ENCODE measurements at places on chromosomes 7 and 10. TPM values are rescaled to one million over a fixed set of nuclear protein-coding genes. Genes with fewer than 3 reads are reported as not detected.
A peak's percentile ranks its signal among the peaks of the same experiment; 100 is the strongest.

CACNA2D1 gene
- 85.9 TPM for total RNA-seq

PDIA4 gene
- total RNA-seq, result 50.7 TPM

NPTX2 gene
- total RNA-seq, result 0.69 TPM

VIPR2 gene
- not detected for total RNA-seq

CLRN3 gene
- not detected for total RNA-seq

IKZF1 gene
- 34.8 TPM for total RNA-seq

HK1 gene
- total RNA-seq, result 93.9 TPM

CTTNBP2 gene
- total RNA-seq, result 6.3 TPM

AQP1 gene
- 914 TPM for total RNA-seq

ABCB1 gene
- total RNA-seq, result 2.2 TPM

STEAP4 gene
- total RNA-seq, result 52.1 TPM

HPSE2 gene
- 0.78 TPM for total RNA-seq

CRHR2 gene
- total RNA-seq, result 0.30 TPM

SYT15 gene
- 26.9 TPM for total RNA-seq

DNA sequence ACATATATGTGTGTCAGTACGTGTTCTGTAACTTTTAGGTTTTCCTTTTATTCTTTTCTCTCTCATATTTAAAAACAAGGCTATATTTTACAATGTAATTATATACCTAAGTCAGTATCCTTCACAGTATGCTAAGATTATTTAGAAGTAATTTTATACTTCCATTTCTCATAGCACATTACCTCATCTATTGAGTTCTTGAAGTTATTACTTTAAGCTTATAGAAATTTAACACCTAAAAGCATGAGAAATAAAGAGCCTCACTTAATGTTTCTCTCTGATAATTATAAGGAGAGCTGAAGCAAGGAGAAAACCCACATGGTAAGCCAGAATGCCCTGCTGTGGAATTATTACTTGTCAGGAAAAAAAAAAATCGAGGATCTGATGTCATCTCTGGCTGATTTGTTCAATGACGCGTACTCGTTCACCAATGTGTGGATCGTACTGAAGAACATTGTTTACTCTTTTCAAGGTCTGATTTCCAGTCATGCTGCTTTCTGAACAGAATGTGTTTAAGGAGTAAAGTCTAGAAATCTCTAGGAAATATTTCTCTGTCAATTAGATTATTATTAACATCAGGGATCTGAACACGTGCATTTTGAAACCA is 21.9 kb downstream of the CACNB2 start:
- DNase-seq, result no peak

DNA sequence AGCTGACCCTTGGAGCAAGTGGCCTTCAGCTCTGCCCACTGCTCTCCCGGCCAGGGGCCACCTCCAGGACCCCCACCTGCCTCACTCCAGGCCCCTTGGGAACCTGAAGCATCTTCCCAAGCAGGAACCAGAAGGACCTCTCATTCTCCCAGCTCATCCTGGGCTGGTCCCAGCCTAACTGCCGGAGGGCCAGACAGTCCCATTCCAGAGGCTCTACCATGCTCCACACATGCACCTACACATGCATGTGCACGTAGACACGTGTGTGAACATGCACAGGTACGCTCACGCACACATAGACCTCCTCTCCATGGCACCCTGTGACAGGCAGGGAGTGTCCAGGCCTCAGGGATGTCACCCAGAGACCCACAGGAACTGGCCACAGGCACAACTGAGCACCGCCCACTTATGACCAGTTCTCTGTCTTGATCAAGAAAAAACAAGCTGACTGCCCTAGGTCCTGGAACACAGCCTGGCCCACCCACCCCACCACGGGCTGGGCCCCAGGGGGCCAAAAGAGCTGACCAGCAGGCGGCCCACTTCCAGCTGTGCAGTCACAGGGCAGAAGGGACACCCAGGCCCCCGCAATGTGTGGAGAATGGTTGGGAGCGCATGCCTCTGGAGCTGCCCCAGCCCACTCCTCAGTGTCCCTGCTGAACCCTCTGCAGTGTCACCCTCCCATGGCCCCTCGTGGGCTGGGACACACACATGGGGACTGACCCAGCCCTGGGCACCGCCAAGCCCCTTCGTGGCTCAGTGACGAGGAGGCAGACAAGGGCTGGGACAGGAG is 43.4 kb downstream of the CAMK2B start:
- peak; percentile 65 for DNase-seq

DNA sequence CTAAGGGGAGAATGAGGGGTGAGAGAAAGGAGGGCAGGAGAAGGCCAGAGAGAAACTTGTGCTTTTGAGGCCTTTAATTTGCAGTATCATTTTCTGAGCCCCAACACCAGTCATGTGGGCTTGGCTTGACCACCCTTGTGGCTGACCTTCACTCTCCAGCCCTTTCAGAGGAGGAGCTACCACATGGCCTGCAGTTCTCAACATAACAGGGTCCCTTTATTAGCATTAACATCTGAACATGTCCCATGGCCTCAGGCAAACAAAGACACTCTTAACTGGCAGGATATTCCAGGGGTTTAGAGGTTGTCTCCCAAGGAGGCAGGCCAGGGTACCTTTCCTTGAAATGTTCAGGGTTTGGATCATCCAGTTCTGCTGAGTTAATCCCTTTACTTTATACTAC is 6.7 kb downstream of the ZNF713 start:
- no peak for DNase-seq

GRCh38 chr7:68321076-68321639 is 1277.1 kb upstream of the AUTS2 start:
- DNase-seq, result no peak

- DNase-seq, result no peak
Measured at GRCh38 chr10:36451391-36451970, 673.9 kb upstream of the ANKRD30A start.

- no peak for DNase-seq
Measured at GRCh38 chr10:80437227-80437626, 16.9 kb upstream of the TSPAN14 start.

GRCh38 chr10:76840802-76841201 is 796.8 kb downstream of the KCNMA1 start:
- DNase-seq, result no peak

GRCh38 chr10:88534072-88534665 is 48.9 kb downstream of the RNLS start:
- no peak for DNase-seq

DNA sequence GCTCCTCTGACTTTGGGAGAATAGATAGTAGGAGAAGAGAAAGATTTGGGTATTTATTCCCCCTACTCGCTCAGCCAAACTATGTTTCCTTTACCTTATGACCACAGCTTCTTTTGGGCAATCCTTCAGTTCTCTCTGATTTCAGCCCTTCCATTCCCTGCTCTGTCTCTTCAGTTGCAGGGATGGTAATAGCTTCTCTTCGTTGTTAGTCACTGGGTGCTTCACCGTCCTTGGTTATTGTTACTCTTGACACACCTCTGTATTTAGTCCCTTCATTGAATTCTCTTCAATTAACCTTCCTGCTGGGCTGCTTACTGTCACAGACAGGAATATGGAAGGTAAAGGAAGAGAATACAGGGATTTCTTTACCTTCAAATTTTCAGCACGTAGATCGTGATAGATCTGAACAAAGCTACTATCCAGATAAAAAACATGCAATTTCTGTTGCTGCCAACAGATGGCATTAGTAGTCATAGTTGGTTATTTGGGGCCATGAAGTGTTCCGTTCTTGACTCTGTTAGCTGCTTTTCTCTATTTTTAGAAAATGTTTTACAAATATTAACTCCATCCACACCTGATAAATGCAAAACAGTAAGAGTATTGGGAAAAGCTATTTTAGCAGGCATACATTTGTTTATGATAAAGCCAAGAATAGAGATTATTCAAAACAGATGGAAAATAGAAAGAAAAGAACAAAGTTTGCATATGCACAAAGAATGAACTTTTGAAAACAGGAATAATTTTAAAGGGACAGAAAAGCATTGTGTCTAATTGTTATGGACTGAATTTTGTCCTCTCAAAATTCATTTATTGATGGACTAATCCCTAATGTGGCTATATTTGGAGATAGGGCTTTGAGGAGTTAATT is 14.0 kb upstream of the PTTG1IP2 start:
- DNase-seq, result no peak

DNA sequence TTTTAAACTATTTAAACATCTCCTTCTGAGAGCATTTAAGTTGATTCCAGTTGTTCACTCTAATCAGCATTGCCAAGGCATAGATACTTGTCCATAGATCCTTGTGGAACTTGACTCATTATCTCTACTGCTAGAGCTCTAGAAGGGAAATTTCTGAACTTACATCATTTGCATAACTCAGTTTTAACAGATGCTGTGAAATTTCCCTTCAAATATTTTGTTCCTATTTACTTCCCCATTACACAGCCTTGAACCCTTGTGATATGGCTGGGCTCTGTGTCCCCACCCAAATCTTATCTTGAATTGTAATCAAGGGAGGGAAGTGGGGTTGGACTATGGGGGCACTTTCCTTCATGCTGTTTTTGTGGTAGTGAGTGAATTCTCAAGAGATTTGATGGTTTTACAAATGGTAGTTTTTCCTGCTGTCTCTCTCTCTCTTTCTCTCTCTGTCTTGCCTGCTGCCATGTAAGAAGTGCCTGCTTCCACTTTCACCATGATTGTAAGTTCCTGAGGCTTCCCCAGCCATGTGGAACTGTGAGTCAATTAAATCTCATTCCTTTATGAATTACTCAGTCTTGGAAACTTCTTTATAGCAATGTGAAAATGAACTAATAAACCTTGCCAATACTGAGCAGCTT is 25.4 kb downstream of the INSIG1 start:
- DNase-seq, result no peak

- no peak for DNase-seq
Measured at GRCh38 chr7:36216063-36216684, 63.1 kb downstream of the EEPD1 start.

DNA sequence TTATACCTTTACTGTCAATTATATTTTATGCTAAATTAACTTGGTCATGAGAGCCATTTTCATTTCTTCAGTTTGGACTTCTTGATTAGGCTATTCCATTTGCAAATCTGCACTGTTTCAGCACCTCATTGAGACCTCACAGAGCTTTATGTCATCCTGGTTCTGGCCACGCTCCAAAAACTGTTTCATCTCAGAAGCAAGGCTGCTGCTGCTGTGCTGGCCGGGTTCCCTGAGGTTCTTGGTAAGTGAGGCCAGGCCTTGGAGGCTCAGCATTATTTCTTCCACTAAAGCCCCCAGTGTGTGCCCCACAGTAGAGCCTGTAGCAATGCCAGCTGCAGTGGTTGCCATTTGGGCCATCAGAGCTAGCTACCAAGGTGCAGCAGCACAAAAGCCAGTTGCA is 7.8 kb upstream of the ZNF485 start:
- peak; percentile 21 for DNase-seq

GRCh38 chr10:71394926-71395562 is 1.7 kb upstream of the CDH23 start:
- DNase-seq, result no peak

GRCh38 chr7:121301446-121302213 is 27.2 kb upstream of the WNT16 start:
- no peak for DNase-seq

GRCh38 chr10:84770824-84771223 is 442.4 kb downstream of the CCSER2 start:
- DNase-seq, result no peak

DNA sequence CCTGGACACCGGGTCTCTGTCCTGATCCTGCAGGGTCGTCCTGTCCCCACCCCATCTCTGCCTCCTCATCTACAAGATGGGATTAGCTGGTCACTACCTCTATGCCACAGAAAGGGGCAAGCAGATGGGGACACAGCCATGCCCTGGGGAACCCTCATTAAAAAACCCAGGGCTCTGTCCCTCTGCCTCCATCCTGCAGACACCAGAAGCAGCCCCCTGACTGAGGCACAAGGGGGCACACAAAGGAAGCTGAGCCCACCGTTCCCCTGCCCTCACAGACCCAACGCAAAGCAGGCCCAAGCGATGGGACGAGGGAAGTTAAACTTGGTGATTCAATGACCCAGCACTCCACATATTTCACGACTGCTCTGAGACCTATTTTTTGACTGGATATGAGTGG is 142.4 kb downstream of the TCERG1L start:
- DNase-seq, result no peak

DNA sequence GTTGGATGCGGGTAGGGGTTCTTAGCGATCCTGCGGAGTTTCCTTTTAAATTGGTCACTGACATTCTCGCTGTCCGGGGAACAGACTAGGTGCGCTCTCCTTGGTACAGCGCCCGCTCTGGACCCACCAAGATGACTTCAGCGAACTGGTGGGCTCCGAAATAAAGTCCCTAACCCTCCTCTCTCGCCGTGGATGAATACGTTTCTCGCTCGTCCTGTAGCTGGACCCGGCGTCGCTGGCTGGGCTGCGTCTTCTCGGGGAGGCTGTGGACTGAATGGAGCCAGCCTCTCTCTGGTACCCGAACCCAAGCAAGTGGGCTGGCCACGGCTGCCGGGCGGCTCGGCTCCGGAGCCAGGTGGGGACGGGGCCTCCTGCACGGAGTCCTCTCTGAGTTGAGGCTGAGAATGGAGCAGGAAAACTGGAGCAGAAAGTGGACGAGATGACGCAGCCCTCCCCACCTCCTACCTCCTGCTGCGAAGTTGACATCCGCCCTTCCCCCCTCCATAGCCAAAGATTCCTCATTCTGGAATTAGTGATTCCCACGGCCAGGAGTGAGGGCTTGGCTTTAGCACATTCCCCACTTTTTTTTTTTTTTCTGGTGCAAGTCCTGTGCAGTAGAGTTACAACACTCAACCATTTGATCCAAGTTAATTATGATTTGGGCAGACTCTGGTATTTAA is 1.5 kb downstream of the UNC5B start:
- peak; percentile 85 for DNase-seq

GRCh38 chr7:27237735-27238334 is 4.8 kb upstream of the EVX1 start:
- no peak for DNase-seq

DNA sequence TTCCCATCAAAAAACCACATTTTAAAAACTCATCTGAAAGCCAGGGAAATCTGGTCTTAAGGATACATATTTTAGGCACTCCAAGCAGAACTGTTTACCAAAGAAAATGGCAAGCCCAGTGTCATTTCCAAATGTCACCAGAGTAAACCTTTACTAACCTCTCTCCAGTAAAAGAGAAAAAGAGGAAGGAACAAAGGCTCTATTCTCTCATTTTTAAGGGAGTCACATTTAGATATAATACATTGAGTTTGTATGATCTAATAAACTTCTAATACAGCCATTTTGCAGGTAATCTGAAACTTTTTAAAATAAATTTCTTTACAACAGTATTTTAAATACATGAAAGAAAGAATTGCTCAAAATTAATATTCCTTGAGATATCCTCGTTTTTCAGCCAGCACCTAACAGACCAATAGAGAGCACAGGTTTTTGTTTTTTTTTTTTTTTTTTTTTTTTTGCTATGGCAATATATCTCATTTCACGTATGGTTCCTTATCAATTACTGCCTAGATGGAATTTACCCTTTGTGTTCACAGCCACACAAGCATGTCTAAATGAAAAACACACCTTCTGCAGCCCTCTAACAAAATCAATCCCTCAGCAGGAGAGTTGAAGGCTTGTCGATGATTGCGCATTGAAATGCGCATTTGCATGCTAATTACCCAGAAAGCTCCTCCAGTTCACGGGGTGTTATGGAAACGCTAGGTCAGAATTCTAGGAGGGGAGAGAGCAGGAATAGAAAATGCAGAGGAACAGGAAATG is 39.8 kb upstream of the MSRB2 start:
- DNase-seq, result no peak
